ENCODE measurements at places on chromosomes 7 and 10. TPM values are rescaled to one million over a fixed set of nuclear protein-coding genes. Genes with fewer than 3 reads are reported as not detected.

GRCh38 chr7:101547022-101547915 is 81.8 kb downstream of the MYL10 start:
- no peak for DNase-seq

DNA sequence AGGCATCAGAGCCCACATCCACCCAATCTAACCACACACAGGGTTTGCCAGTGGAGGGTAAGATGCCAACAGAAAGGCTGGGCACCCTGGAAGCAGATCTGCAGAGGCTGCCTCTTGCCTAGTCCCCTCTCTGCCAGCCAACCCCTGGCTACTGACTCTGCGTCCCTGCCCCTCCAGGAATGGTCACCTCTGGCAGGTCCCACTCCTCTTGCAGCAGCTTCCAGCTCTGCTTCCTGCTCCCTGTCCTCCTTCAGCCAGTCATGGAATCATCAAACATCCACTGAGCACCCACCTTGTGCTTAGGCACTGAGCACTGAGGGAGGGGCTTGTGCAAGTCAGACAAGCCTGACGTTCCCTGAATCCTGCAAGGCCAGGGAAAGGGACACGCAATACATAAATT is 20.1 kb upstream of the HABP2 start:
- DNase-seq: no peak

LOXL4 gene
- polyA plus RNA-seq: 4.0 TPM

- DNase-seq: no peak
These were observed 548.8 kb upstream of the KCND2 start for GRCh38 chr7:119724041-119724792.

GRCh38 chr10:85621562-85621961 is 745.0 kb downstream of the GRID1 start:
- DNase-seq: peak; percentile 88

DNA sequence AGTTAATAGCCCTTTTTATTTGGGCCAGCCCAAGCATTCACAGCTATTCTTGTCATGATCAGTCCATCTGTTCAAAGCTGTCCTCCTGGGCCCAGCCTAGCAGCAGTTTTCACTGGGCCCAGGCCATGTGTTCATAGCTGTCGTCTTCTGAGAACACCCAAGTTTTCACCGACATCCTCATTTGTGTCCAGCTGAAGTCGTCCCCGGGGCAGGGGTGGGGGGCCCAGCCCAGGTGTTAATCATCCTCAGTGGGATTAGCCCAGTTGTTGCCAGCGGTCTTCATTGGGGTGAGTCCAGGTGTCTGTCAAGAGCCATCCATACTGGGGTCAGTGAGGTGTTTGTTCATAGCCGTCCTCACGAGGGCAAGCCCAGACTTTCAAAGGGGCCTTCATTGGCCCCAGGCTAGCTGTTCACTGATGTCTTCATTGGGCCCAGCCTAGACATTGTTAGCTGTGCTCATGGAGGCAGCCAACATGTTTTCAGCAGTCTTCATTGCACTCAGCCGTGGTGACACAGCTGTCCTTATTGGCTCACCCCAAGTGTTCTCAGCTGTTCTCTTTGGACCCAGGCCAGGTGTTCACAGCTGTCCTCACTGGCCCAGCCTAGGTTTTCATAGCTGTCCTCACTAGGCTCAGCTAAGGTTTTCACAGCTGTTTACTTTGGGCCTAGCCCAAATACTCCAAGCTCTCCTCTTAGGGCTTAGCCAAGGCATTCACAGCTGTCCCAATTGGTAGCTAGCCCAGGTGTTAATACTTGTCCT is 10.0 kb downstream of the FRG2B start:
- no peak for DNase-seq

DNA sequence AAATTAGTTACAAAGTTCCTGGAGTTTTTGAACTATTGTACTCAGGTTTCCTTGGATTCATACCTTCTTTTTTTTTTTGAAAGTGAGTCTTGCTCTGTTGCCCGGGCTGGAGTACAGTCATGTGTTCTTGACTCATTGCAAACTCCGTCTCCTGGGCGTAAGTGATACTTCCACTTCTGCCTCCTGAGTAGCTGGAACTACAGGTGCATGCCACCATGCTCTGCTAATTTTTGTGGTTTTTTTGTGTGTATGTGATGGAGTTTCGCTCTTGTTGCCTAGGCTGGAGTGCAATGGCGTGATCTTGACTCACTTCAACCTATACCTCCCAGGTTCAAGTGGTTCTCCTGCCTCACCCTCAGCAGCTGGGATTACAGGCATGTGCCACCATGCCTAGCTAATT is 22.3 kb downstream of the MCM10 start:
- peak; percentile 18 for DNase-seq

DNA sequence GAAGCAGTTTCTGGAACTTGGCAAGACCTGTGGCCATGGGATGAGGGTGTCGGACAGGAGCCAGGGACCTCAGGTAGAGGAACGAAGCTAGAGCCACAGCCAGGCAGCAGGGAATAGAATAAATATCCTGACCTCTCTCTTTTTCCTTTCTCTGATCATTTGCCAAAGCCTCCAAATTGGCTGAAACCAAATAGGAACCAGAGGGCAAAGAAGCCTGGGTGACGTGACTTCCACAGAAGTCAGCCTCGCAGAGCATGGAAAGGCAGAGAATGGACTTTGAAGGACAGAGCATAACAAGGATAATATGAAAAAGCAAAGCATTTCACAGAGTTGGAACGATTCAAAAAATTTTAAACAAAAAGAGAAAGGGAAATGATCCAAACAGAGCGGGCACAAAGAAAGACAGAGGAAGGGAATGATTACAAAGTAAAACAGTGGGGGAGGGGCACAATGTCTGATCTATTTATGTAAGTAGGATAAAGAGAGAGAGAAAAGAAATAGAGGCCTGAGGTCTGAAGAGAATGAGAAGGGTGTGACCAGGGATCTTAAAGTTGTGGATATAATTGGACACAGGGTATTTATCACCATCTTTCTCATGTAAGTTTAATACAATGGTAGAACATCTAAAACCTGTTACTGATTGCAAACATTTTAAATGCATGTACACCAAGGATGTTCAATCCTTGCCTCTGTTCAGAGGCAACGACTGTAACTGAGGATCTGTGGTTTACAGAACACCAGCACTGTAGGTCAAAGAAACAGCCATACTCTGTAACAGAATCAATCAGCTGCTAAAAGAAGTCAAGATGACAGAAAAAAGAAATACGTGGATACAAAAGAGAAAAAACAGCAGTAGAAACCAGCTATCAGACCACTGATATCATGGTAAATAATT is 4.5 kb upstream of the ZEB1 start:
- no peak for DNase-seq

EPHA1 gene
- 42.5 TPM for polyA plus RNA-seq

- DNase-seq: peak; percentile 30
These were observed 91.2 kb upstream of the INSIG1 start for GRCh38 chr7:155206318-155207020.

GRCh38 chr7:94632338-94633013 is 23.5 kb downstream of the SGCE start:
- DNase-seq: no peak

DNA sequence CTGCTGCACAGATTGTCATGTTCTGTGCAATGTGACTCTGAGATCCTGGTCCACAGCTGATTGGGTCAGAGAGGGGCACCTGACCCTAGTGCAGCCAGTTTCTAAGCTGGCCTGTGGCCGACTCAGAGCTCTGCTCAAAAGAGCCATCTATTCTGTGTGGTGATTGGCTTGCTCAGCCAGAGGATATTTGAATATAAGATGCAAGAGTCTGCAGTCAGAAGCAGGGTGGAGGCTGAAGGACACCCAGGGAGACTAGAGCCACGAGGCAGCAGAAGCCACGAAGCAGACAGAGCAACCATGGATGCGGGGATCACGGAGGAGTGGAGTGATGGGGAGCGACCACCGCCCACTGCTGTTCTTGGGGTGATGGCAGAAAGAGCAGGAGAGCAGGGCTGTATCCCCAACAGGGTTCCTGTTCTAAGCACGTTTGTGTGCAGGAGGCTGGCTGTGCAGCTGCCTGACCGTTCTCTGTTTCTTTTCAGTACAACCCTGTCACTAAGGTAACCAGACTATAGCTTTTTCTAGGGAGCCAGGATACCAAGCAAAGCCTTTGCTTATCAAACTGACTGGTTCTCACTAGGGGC is 19.5 kb upstream of the RHEB start:
- no peak for DNase-seq

- no peak for DNase-seq
These were observed 43.5 kb downstream of the ANKIB1 start for GRCh38 chr7:92289321-92289720.

CELF2 gene
- 14.9 TPM for polyA plus RNA-seq

DNA sequence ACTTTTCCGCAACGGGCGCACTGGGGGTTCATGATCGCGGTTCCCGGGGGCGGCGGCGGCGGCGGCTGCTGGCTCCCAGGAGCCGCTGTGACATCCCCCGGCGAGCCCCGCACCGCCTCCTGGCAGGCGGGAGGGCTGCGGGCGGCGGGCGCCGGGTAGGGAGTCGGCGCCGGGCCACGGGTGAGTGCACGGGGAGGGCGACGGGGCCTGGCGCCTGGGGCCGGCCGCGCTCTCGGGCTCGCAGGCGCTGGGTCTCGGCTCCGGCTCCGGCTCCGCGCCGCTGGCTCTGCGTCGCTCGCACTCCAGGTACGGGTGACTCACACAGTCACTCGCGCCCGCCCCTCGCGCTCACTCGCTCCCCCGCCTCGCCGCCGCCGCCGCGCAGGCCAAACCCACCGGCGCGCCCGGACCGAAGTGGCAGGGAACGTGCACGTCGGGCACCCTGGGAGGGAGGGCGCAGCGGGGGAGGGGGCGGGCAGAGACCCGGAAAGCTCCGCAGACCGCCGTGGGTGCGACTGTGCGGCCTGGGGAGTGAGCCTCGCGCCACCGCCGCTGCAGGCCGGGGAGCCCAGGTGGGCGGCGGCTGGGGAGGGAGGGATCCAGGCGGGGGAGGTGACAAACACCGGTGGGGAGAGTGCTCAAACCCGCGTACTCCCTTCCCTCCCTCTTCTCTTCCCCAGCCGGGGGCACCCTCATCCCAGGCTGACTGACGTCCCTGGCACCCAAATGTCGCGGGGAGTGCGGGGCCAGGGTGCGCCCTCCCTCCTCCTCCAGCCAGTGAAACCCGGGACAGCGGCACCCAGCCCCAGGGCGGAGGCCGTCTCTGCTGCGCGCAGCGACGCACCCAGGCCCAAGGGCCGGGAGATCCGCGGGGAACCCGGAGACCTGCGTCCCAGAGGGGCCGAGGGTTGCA is 276.9 kb upstream of the NEBL start:
- DNase-seq: peak; percentile 69

ASB10 gene
- not detected for polyA plus RNA-seq

- DNase-seq: no peak
These were observed 19.8 kb upstream of the VWDE start for GRCh38 chr7:12423355-12423996.

- no peak for DNase-seq
These were observed 2.9 kb downstream of the GLCCI1 start for GRCh38 chr7:7971308-7972040.

DNA sequence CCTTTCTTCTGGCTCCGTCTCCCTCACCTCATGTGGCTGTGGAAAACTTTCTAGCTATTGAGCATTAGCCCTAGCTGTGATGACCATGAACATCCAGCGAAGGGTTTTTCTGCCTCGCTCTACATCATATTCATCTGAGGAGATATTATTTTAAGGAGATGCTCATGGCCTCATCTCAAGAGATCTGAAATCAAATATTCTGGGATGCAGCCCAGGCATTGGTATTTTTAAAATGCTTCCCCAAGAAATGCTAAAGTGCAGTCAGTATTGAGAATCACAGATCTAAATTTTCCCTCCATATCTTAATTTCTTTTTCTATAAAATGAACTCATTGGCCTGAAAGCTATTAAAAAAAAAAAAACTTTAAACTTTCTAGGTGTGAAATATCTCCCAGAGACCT is 238.2 kb upstream of the CELF2 start:
- no peak for DNase-seq

- DNase-seq: no peak
These were observed 145.2 kb upstream of the KLF14 start for GRCh38 chr7:130879191-130879590.

DNA sequence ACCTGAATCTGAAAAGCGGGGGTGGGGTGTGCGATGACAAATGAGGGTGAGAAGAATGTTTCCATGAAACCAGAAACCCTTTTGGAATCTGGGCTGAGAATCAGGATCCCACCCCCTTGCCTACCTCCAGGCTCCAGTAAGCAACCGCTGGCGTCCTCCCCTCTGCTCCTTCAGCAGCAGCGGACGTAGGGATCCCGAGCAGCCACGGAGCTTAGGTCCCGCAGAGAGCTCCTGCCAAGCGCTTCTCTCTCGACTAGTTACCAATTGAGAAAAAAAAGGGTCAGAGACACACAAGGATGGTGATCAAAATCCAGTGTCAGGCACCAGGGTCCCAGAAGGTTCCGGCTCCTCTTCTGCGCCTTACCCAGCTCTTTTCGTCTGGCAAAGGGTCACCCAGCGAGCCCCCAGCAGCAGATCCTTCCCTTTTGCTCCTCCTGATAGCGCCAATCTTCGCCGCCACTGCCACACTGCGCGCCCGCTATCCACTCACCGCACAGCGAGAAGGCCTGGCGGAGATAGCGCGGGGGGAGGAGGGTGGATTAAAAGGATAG is 733.5 kb downstream of the ZWINT start:
- no peak for DNase-seq

GRCh38 chr7:152086513-152086912 is 61.0 kb downstream of the GALNT11 start:
- no peak for DNase-seq

DNA sequence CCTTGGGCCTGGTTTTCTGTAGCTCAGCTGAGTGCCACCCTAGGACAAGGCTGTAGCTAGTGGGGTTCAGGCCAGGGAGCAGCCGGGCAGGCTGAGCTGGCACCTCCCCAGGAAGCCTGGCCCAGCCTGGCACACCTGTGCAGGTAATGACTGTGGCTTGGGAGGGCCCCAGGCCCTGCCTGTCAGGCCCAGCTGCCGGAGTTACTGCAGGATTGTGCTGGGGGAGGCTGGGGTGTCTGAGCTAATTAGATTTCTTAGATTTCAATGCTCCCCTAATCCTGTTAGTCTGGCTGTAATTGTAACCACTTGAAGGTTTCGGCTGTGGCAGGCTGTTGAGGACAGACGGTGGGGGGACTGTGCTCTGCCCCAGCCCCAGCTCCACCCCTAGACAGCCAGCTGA is 6.0 kb downstream of the ZMIZ1 start:
- DNase-seq: peak; percentile 53

NT5C3A gene
- 84.6 TPM for polyA plus RNA-seq

DNA sequence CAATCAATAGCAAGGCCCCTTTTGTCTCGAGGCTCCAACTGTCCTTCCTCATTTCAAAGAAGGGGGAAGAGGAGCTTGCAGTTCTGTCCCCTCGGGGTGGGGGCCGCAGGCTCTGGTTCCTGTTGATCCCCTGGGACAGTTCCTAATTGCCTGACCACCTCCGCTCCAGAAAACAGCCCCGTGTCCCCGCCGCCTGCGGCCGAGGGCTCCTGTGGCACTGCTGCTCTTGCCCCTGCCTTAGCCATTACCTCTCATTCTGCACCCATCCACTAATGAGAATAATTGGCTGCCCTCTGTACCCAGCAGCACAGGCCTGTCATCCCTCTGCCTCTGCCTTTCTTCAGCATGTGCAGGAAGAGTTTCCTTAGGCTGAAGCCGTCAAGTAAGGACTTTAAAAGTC is 668.3 kb upstream of the FOXK1 start:
- DNase-seq: no peak

DNA sequence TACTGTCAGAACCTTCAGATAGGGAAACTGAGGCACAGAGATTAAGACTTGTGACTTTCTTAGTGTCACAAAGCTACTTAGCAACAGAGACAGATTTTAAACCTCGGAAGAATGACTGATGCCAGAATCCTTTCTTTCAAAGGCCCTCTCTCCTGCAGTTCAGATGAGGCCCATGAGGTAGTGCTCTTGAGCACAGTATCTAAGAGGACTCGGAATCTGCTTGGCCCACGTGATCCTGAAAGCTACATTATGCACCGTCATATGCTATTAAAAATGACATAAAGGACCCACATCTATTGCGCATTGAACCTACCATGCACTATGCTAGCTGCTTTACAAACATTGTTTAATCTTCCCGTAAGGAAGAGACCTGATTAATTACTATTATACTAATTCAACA is 355.9 kb downstream of the SFMBT2 start:
- no peak for DNase-seq

Data from large intestine (tissue), 12 donors.